ENCODE measurements at places on chromosomes 12 and 14.

DNA sequence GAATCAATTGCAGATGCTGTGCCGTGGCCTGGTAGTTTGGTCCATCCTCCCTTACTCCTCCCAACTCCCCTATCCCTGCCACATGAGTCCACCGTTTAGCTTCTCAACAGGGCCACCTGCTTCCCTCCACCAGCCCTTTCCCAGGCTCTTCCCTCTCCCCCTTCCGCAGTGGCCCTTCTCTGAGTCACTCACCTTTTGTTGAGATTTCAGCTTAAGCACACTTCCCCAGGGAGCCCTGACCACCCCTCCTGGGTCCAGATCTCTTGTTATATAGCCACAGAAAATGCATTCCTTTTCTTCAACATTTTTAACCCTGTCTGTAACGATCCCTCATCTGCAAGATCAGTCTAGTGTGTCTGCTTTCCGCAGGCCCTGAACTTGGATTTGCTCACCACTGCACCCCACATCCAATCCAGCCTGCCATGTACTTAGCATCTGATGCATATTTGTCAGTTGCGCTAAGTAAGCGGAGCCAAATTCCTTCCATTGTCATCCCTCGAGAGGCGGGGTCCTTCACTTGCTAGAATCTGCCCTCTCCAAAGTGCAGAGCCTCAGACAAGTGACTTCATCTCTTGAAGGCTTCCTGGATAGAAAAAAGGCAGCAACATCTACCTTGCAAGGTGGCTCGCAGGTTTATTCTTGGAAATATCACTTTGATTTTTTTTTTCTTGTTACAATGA, 41.1 kb downstream of the TMEM63C start:
- DNase-seq = no peak

GRCh38 chr14:91681893-91682563, 49.9 kb downstream of the CATSPERB start:
- no peak for DNase-seq

GRCh38 chr14:101939646-101940170, 24.7 kb upstream of the DYNC1H1 start:
- DNase-seq = no peak

DNA sequence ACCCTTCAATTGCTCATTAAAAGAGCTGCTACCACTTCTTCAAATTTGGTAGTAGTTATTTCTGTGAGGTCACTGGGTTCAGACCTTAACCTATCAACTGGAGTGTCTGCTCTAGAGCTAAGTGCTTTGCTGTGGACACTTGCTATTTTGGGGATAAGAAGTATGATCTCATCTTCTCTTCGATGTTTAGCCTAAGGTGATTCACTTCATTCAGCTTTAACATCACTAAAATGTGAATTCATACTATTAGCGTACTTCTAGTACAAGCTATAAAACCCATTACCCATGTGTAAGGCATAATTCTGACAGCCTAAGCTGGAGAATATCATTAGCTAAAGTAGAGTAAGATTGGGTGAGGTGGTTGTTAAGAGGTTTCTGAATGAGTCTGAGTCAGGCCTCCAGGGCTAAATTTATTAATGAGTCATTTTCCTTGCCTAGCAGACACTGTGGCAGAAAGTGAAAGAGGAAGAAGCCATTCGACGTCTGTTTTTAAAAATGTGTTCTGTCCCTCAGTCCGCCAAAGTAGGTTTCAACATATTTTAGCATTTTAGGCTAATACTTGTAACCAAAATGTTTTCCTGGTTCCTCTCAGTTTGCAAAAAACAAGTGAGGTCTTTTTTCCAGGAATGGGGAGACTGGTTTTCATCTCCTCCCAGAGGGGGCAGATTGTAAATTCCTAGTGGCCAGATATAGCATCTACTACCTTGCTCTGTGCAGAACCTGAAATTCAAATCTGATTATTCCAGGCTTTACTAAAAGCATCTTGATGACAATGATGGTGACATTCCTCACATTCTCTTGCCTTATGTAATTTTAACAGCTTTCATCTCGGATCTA, 103.6 kb downstream of the SSPN start:
- DNase-seq = peak; percentile 42

GRCh38 chr12:50419112-50419909, 18.6 kb downstream of the LARP4 start:
- DNase-seq = no peak

- no peak for DNase-seq
Measured at GRCh38 chr12:110269622-110270124, 11.4 kb upstream of the ATP2A2 start.

- no peak for DNase-seq
Measured at GRCh38 chr12:93838193-93838592, 161.0 kb downstream of the CRADD start.

- DNase-seq = no peak
Measured at GRCh38 chr14:102046337-102047278, 40.2 kb downstream of the HSP90AA1 start.

DNA sequence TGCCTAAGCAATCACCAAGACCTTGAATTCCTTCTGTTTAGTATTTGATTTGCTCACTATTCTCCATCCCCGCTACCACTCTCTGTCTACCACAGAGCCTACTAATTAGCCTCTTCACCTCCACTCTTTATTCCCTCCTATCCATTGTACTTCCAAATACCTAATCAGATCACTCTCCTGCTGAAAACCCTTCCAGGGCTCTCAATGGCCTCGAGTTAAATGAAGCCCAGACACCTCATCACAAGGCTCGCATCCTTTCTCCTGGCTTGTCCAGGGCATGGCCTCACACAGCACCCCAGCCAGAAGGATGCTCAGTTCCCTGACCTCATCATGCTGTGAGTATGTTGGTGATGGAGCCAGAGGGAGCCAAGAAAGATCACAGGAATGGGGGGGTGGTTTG, 71.4 kb upstream of the PRMT8 start:
- no peak for DNase-seq

DNA sequence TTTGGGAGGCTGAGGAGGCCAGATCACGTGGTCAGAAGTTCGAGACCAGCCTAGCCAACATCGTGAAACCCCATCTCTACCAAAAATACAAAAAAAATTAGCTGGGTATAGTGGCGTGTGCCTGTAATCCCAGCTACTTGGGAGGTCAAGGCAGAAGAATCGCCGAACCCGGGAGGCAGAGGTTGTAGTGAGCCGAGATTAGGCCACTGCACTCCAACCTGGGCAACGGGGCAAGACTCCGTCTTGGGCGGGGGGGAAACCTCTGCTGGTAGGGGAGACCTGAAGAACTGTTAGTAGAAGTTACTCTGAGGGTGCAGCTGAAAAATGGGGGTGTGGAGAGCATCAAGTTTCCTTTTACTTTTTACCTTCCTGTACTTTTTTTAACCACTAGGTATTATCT, 2.2 kb upstream of the LRP1 start:
- no peak for DNase-seq

- no peak for DNase-seq
Measured at GRCh38 chr14:59123975-59124374, 64.5 kb upstream of the DAAM1 start.

DNA sequence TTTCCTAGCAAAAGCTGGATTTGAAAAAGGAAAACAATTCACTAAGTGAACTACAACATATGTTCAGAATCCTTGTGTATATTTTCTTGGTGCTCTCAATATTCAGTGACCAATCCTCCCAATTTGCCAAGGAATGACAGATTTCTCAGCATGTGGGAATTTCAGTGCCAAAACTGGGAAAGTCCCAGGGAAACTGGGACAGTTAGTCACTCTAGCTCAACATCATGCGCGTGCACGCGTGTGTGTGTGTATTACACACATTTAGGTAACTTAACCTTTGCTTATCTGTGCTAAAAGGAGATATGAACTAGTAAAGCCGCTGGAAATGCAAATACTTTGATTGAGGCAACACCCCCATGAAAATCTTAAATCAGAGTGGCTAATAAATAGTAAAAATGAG, 26.1 kb upstream of the SLC6A13 start:
- no peak for DNase-seq

DNA sequence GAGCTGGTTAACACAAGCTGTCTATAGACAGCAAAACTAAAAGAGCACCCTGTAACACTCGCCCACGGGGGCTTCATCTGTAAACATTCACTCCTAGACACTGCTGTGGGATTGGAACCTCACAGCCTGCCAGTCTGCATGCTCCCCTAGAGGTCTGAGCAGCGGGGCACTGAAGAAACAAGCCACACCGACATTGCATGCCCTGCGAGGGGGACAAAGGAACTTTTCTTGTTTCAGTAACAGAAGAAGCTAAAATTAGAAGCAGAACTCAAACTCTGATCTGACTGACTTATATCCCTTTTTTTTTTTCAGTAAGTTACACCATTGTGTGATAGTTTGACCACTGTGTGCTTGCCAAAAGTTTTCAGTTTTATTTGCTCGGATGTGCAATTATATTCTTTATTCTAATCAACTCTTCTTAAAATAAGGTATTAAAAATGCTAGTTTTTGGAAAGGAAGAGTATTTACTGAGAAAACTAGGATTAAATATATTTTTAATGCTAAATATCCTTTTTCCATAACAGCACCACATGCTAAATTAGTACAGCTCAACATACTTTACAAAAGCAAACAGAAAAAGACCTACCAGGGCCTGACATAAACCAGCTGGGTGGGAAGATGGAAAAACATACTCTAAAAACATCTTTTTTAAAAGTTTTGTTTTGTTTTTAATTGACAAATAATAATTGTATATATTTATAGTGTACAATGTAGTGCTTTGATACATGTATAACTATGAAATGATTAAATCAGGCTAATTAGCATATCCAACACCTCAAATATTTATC, 100.2 kb downstream of the EPS8 start:
- DNase-seq = no peak

DNA sequence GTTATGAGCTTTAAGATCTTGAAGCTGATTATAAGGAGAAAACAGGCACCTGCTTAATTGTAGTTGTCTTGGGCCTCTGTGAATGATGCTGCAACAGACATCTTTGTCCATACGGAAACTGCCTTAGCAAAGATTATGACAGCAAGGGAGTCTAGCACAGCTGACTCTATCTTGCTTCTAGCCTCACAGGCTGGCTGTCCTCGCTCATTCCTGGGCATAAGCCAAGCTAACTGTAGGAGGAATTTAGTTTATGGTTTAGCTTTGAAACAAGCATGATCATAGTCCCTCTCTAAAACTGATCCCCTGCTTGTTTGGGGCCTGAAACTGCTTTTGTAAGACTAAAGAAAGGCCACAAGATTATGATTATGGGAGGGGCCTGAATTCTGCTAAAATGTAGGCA, 74.3 kb upstream of the C14orf132 start:
- no peak for DNase-seq

- no peak for DNase-seq
Measured at GRCh38 chr14:83814896-83815295, 1715.0 kb upstream of the FLRT2 start.

GRCh38 chr12:15181017-15181683, 40.1 kb downstream of the RERG start:
- no peak for DNase-seq

DNA sequence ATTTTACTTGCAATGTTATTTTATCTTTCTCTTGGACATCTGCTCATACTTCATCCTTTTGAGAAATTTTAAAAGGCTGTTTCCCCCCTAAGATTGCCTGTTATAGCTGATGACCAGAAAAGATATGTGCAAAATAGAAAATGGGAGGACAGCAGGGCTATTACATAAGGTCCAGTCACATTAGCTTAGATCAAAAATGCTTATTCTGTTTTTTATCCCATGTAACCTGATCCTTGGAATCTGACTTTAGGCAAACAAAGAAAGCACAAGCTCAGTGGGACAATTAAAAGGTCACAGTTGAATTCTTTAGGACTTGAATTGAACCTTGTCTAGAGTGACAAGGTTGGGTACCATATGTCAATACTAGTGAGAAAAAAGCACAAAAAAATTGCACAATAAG, 65.1 kb upstream of the TRHDE start:
- no peak for DNase-seq

GRCh38 chr14:63952933-63953437, 100.2 kb downstream of the SYNE2 start:
- no peak for DNase-seq

DNA sequence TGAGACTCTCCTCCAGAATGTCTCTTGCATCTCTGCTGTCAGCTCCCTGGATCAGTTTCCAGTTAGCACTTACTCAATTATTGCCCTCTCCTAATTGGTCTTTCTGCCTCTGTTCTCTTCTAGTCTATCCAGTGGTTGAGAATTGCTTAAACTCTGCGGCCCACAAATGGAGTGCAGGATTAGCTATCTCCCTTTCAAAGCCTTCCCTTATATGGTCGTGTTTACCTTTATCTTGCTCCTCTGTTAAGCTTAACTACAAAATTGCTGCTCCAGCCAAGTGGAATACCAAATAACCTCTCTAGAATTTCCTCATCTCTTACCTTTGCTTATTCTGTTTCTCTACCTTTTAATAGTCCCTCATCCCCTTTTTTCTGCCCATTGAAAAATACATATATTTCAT, 132.7 kb downstream of the NRXN3 start:
- no peak for DNase-seq

All from GM12891 (cell line).